ENCODE measurements at places on chromosomes 12 and 14.

GRCh38 chr12:116808113-116809105, 70.3 kb downstream of the RNFT2 start:
- no peak for DNase-seq

DNA sequence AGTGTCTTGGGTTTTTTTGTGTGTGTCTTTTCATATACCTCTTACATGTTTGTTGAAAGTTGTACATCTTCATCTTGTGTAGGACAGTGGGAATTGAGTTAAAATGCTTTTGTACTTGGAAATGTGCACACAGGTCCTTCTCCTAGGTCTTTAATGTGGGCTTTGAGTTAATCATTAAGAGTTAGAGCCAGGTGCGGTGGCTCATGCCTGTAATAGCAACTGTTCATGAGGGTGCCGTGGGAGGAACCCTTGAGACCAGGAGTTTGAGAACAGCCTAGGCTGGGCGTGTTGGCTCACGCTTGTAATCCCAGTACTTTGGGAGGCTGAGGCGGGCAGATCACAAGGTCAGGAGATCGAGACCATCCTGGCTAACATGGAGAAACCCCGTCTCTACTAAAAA, 13.9 kb downstream of the CLECL1 start:
- DNase-seq, result no peak

DNA sequence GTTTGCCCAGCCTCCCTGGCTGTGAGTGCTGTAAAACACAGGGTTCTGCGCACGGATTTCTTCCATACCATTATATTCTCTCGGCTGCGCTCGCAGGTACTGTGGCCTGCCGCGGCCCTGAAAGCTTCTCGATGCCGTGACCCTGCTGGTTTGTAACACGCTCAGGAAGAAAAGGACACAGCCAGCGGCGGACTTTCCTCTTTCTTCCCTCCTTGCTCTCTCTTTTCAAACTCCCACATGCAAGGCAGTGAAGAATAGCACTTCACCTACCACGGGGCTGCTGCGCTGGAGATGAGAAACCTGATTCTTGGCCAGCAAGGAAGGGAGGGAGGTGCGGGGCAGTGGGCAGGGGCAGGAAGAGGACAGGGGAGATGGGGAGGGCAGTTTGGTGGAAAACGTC, 130.2 kb downstream of the RBM19 start:
- DNase-seq, result no peak

DNA sequence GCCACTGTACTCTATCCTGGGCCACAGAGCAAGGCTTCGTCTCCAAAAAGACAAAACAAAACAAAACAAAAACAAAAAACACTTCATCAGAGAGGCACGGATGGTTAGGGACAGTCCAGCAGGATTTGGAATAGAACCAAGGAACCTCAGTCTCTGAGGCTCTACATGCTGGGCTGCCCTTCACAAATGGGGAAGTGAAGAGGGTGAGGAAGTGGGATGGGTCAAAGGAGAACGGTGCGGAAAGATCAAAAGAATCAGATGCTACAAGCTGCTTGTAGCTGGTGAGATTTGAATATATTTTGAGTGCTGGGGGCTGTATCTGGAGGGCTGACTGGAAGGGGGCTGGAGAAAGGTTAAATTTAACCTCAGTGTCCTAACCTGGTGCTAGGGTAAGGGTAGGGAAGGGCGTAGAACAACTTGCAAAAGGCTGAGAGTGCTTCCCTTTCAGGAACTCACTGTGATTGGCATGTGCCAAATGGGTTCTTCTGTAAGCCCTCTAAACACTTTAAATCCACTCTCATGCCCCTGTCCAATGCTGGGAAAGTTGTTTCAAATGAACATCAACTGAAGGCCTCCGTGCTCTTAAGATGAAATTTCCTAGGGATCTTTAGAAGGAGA, 4.6 kb downstream of the FOXJ2 start:
- DNase-seq, result no peak

Measured in nucleus accumbens (tissue), 56 donors.